ENCODE measurements at places on chromosomes 11 and 22.

DNA sequence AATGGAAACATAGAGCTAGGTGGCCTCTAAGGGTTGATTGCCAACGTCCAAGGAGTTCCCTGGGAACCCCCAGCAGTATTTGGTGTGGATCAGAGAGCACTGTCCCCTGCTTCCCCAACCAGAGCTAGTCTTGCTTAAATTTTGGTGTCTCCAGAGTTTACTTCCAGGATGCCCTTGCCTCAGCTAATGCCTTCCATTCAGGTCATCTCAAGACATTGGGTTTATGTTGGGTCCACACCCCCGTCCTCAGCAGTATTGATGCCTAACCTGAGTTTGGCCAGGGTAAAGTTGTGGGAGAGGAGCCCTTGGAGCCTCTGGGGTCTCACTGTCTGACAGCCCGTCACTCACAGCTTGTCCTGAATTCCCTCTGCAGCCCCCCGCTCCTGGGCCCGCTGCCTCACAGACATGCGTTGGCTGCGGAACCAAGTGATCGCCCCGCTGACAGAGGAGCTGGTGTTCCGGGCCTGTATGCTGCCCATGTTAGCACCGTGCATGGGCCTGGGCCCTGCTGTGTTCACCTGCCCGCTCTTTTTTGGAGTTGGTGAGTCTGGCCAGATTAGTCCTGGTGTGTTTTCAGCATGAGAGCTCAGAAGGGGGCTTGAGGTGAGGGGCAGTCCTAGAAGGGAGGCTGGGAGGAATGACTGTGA, 1.4 kb downstream of the RCE1 start:
- peaks cover 21% of the 10 kb centered on the region for H3K36me3 ChIP-seq
- peak overlapping the region; percentile 90 for H3K27ac ChIP-seq
- DNase-seq = no peak
- H3K4me3 ChIP-seq = peak overlapping the region; percentile 87
- peaks cover 41% of the 10 kb centered on the region for H3K4me1 ChIP-seq

DNA sequence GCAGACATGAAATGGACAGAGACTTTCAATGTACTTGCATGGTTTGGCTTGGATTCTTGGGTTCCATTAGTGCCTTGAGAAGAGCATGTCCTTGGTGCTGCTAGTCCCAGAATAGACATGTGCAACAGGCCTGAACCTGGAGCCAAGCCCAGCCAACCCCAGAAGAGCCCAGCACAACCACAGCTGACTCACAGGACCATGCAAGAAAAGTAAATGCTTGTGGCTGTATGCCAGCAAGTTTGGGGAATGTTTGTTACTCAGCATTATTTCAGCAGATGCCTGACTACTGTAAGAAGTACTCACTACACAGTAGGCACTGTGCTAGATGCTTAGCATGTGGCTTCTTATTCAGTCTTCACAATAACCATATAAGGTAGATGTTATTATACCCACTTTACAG, 39.2 kb upstream of the HMGXB4 start:
- peaks cover 2% of the 10 kb centered on the region for H3K27me3 ChIP-seq
- H3K4me3 ChIP-seq = no peak overlapping the region
- H3K27ac ChIP-seq = no peak overlapping the region
- no peaks in the 10 kb centered on the region for H3K36me3 ChIP-seq
- H3K4me1 ChIP-seq = no peaks in the 10 kb centered on the region

DNA sequence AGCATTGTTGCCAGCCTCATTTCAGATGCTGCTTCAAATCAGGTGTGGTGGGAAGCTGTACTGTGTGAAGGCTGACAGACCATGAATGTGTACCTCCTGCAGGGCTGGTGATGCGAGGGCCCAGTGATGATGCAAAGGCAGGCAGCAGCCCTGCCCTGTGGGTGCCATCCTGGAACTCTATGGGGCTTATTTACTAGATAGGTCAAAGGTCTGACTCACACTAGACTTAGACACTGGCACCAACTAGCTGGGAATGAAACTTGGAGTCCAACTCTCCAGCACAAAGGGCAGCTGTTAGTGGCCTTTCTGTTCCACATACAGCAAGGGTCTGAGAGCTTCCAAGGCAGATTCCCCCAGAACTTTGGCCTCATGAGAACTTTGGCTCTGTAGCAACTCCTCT, 138.4 kb downstream of the TTC17 start:
- peaks cover 3% of the 10 kb centered on the region for H3K27me3 ChIP-seq
- peaks cover 15% of the 10 kb centered on the region for H3K36me3 ChIP-seq
- DNase-seq = no peak
- H3K27ac ChIP-seq = no peak overlapping the region

- DNase-seq = no peak
- H3K4me3 ChIP-seq = no peak overlapping the region
- H3K27ac ChIP-seq = no peak overlapping the region
- H3K4me1 ChIP-seq = no peaks in the 10 kb centered on the region
Measured at GRCh38 chr22:24848559-24849168, 42.7 kb downstream of the SGSM1 start.

DNA sequence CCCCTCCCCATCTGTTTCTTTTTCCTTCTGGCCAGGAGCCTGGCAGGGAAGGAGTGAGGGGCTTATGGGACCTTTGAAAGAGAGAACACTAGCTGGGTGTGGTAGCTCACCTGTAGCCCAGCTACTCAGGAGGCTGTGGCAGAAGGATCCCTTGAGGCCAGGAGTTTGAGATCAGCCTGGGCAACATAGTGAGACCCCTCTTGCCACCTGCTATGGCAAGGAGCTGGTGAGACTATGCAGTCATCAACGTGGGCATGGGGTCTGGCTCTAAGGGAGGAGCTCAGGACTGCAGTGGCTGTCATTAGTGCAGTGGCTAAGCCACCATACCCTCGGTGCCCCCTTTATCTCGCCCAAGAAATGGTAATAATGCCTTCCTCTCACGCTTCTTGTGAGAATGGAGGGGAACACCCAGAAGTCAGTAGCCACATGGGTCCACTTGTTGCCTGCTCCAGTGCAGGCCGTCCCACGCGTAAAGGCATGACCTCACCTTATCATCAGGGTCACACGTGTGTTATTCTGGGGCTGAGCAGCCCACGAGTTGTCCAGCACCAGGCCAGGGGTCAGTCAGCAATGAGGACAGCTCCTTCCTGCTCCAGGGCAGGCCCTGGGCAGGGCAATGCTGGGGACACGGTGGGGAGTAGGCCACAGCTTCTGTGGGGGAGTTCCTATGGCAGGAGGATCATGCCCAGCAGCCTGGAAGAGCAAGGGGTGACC, 27.7 kb upstream of the TEF start:
- no peak overlapping the region for H3K27ac ChIP-seq
- H3K4me3 ChIP-seq = no peak overlapping the region
- no peaks in the 10 kb centered on the region for H3K4me1 ChIP-seq
- H3K36me3 ChIP-seq = peaks cover 18% of the 10 kb centered on the region

- peak; percentile 42 for DNase-seq
- H3K4me1 ChIP-seq = peaks cover 8% of the 10 kb centered on the region
- peaks cover 32% of the 10 kb centered on the region for H3K27me3 ChIP-seq
Measured at GRCh38 chr22:46267431-46268279, at the start of gene TTC38. Gene TTC38 (plus strand): TSS chr22:46268008. CDS start chr22:46268040, 32 bp downstream.

DNA sequence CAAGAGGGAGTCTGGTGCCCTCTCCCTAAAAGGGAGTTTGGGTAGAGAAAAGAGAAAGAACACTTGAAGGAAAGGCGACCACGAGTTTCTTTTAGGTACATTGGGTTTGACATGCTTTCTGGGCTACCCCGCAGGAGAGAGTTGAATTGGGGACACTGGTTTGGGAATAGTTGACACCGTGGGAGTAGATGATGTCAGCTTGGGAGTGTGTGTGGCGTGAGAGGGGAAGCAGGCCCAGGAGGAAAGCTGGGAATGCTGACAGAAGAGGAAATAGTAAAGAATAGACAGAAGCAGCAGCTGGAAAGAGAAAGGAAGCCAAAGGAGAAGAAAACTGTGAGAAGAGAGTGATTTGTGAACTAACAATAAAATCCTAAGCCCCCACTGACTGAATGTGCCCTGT, 442.9 kb downstream of the DYNC2H1 start:
- H3K27ac ChIP-seq = no peak overlapping the region
- no peaks in the 10 kb centered on the region for H3K36me3 ChIP-seq
- H3K27me3 ChIP-seq = peaks cover 9% of the 10 kb centered on the region
- H3K4me3 ChIP-seq = no peak overlapping the region
- no peak for DNase-seq

Data from activated naive CD4-positive, alpha-beta T cell treated with anti-CD3 and anti-CD28 coated beads for 36 hours (primary cell).